ENCODE measurements at places on chromosomes 5 and 9. TPM values are rescaled to one million over a fixed set of nuclear protein-coding genes. Genes with fewer than 3 reads are reported as not detected.
A peak's percentile ranks its signal among the peaks of the same experiment; 100 is the strongest.

PRSS3 gene
- not detected for total RNA-seq

CNTRL gene
- total RNA-seq, result 80.8 TPM

PCDHGA8 gene
- total RNA-seq, result not detected

- no peak for DNase-seq
These were observed 189.2 kb downstream of the TARS1 start for GRCh38 chr5:33629999-33630398.

- DNase-seq, result no peak
These were observed 100.7 kb upstream of the IL7R start for GRCh38 chr5:35755966-35756365.

DNA sequence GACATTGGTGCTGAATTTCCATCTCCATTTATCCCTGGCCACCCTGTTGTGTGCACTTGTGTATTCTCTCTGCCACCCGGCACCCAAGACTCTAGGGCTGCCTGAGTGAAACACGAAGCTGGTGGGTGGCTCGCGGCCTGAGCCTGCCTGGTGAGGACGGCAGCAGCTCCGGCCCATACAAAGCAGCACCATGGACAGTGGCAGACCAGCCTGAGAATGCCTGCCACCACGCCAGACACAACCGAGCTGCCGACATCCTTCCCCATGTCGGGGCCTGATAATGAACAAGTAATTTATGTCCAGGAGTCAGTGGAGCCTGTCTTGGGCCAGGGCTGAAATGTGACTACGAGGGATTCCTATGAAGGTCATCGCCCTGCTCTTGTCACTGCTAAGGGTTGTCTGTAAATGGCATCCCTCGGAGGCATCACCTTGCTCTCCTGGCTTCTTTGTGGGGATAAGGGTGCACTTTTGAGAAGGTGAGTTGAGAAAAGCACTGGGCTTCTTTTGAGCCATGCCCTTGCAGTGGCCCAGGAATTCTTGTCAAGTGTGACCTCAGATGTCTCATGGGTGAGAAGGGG, 175.7 kb downstream of the MELK start:
- DNase-seq, result peak; percentile 64

DNA sequence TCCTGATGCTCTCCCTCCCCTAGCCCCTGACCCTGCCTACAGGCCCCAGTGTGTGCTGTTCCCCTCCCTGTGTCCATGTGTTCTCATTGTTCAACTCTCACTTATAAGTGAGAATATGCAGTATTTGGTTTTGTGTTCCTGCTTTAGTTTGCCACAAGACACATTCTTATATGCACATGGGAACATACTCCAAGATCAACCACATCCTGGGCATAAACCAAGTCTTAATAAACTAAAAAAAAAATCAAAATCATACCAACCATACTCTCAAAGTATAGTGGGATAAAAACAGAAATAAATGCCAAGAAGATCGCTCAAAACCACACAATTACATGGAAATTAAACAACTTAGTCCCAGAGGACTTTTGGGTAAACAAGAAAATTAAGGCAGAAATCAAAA, 11.2 kb upstream of the ZCCHC9 start:
- DNase-seq, result no peak

- DNase-seq, result no peak
These were observed 27.6 kb downstream of the ZNF622 start for GRCh38 chr5:16437977-16438376.

DNA sequence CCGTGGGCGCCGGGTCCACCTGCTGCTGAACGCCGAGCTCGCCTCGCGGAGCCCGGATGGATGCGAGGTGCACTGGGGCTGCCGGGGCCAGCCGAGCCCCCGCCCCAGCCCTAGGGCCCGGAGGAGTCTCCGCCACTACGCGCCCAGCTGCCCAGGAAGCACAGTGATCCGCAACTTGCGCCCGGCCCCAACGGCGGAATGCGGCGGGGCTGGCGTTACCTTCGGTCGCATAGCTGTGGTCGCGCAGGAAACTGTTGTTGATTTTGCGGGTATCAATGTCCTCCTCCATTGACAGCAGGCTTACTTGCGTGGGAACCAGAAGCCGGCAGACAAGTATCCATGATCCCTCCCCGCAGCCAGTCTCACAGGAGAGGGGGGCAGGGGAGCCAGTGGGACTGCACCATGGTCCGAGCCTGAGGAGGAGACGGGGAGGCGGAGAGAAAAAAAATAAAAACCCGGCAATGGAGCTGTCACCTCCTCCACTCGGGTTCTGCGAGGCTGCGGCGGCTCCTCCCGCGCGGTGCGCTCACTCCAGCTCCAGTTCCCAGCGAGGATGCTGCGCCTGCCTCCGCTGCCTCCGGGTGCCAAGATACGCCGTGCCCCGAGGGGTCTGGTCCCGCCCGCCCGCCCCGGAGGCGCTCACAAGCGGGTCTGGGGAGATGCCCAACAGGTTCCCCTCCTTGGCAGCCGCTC, 628 bp downstream of the PPP2R2B start:
- peak; percentile 53 for DNase-seq

- peak; percentile 58 for DNase-seq
These were observed 594 bp downstream of the FAM120A start for GRCh38 chr9:93451849-93452709.

- DNase-seq, result no peak
These were observed 5.7 kb downstream of the GCNT1 start for GRCh38 chr9:76464706-76465105.

- DNase-seq, result no peak
These were observed 16.1 kb downstream of the BASP1 start for GRCh38 chr5:17233488-17233887.

PCDHGB1 gene
- total RNA-seq, result not detected

DNA sequence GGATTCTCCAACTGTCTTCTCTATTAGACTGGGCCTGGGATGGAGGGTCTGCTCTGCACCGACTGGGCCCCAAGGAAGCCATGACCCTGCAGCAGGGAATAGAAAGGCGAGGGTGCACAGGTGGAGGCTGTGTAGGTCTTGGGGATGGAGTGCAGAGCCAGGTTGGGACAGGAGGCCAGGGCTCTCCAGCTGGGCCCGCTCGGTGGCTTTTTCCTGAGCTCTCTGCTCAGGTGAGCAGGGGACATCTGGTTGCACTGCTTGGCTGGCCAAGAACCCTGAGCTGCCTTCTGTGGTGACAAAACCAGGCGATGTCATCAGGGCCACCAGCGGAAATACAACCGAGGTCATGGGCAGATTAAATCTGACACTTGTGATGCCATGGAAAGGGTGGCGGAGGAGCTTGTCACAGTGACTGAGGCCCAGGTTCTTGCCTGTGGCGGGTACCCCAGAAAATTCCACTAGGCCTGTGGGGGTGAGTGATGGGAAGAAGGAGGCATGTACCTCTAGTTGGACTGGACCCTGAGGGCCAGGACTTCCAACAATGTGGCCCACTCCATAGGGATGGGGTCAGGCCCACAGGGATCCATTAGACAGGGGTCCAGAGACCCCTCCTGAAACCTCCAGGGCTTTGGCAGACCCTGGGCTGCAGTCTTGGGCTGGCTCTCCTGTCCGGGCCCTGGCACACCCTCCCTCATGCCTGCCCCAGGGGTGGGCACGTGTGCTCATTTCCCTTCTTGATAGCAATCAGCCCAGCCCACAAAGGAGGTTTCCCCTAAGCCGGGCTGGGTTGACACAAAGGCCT, 4.4 kb upstream of the IL3 start:
- DNase-seq, result peak; percentile 74

TPPP gene
- total RNA-seq, result 0.08 TPM

DNA sequence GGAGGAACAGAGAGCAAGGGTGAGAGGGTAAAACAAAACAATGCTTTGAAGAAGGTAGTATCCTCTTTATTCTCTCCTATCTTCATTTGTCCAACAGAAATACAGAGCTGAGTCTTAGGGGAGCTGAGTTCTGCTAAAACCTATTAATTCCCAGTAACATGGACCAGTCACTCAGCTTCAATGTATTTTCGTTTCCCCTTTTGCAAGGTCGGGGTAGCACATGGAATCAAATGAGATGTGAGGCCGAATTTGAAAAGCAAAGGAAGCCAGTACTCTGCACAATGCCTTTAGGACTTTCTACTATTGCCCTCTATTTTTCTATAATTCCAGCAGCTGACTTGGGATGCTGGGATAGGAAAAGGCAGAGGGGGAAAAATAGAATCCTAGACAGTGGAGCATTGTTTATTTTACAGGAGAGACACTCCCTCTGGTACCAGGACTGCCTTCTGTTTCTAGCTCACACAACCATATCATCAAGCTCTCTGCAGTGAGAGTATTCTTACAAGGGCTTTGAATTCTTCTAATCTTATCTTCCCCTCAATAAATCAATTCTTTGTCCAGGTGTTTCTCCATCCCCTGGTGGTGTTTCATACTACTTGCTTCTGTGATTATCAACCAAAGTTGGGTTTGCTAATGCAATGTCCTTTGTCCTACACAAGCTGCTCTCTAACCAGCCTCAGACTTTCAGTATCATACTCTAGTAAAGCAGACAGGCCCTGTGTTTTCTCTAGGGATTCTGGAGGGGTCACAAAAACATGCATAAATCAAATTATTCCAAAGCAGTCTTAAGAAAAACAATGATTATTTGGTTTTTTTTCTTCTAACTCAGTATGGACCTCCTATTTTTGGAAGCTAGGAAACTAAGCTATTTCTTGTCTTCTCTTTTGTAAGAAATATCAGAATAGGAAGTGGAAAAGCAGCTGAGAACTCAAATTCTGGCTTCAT, 341.5 kb downstream of the OSTF1 start:
- DNase-seq, result no peak

LEAP2 gene
- total RNA-seq, result 3.4 TPM

RALGDS gene
- 85.7 TPM for total RNA-seq

DNA sequence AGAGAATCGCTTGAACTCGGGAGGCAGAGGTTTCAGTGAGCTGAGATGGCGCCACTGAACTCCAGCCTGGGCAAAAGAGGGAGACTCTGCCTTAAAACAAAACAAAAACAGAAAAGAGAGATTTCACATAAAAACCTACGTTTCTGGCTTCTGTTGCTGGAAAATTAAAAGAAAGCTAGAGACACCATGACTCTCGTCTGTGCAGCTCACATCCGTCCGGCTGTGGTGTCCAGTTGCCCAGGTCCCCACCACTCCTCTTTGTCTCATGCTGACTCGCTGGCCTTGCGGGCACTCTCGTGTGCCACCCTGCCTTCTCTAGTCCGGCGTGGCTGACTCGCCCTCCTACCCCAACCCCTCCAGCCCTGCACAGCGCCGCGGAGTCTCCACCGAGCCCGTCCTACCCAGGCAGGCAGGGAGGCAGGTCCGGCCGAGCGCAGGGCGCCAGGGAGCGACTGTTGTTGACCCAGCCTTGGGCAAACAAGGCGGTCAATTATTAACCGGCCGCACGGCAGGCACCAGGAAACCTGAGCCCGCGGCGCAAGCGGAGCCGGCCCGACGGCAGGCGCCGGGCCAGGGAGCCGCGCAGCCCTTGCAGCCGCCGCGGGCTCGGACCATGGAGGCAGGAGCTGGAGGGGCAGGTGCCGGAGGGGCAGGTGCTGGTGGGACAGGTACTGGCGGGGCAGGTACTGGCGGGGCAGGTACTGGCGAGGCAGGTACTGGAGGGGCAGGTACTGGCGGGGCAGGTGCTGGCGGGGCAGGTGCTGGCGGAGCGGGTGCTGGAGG, at the start of gene PRRT1B:
PRRT1B (plus strand) TSS at position 521 of the 783 bp plus-strand sequence; CDS start at position 614, 93 bp downstream.
- no peak for DNase-seq

- no peak for DNase-seq
These were observed 277.4 kb downstream of the KIF4B start for GRCh38 chr5:155290937-155291336.

DNA sequence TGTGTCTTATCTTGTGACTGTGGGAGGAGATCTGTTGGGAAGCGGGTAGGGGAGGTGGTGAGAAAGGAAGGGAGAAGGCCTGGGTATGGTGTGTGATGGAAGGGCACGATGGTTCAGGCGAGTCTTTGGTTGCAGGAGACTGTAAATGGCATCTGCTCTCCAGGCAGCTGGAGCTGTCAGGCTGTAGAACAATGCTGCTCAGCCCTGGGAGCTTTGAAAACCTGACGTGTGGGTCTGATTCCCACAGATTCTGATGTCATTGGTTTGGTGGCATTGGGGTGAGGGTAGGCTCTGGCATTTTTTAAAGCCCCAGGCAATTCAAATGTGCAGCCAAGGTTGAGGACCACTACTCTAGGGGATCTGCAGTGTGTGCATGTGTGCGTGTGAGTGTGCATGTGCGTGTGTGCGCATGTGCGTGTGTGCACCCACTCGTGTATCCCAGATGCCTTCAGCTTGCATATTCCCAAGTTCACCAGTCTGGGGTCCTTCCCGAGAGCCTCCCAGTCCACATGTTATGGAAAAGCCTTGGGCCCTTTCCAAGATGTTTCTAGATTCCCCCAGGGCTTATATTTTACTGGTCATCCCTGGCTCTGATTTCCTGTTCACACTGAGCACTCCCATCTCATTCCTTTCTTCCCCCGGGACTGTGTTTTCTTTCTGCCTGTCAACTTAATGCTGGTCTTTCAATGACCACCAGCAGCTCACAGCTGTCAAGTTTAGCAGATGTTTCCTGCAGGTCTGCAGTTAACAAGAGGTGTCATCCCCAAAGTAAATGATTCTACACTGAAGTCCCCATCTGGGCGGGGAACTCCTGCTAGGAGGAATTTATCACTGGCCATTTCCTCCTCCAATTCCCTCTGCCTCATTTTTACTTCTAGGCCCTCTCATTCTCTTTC, 34.0 kb downstream of the BOD1 start:
- DNase-seq, result no peak

TNFSF8 gene
- 55.3 TPM for total RNA-seq

ZNF366 gene
- total RNA-seq, result not detected

GRCh38 chr5:143562935-143563334, 159.4 kb upstream of the NR3C1 start:
- DNase-seq, result no peak

- no peak for DNase-seq
These were observed 60.2 kb upstream of the TRIO start for GRCh38 chr5:14082973-14083372.

ISL1 gene
- total RNA-seq, result not detected

GRCh38 chr9:16824545-16825330, 45.7 kb downstream of the BNC2 start:
- DNase-seq, result no peak

DNA sequence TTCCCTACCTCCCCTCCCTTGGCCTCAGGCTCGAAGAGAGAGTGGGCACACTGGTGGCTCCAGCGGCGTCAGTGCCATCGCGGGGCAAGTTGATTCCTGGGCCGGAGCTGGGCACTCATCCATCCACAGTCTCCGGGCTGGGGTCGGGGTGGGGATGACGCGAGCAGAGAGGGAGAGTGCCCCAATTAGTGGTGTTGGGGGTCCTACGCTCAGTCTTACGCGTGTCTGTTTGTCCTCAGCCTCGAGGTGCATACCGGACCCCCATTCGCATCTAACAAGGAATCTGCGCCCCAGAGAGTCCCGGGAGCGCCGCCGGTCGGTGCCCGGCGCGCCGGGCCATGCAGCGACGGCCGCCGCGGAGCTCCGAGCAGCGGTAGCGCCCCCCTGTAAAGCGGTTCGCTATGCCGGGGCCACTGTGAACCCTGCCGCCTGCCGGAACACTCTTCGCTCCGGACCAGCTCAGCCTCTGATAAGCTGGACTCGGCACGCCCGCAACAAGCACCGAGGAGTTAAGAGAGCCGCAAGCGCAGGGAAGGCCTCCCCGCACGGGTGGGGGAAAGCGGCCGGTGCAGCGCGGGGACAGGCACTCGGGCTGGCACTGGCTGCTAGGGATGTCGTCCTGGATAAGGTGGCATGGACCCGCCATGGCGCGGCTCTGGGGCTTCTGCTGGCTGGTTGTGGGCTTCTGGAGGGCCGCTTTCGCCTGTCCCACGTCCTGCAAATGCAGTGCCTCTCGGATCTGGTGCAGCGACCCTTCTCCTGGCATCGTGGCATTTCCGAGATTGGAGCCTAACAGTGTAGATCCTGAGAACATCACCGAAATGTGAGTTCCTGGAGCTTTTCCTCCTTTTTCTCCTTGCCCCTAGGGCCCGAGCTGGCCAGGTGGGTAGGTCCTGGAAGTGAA, 861 bp downstream of the NTRK2 start:
- no peak for DNase-seq

Measured in activated CD8-positive, alpha-beta T cell treated with anti-CD3 and anti-CD28 coated beads, Interleukin-2, amount 10 ng/mL, durations not matched to agents 7 days and 5 days (primary cell).